ENCODE measurements at places on chromosomes 16 and 17.

DNA sequence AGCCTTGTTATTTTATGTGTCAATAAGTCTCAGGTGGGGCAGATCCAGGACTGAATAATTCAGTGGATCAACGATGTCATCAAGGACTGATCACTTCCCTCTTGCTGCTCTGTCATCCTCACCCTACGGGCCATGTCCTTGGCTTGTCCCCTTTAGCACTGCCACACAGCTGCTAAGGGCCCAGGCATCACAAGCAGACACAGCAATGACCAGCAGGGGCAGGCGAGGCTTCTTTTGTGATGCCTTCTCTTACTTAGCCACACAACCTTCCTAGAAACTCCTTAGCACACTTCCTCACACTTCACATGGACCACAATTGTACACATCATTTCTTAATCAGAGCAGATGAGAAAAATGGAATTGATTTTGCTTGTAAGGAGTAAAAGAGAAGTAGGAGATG lies 356.3 kb upstream of the SOX9 start:
- no peak overlapping the region for H3K27ac ChIP-seq
- DNase-seq: peak; percentile 72
- H3K36me3 ChIP-seq: no peaks in the 10 kb centered on the region
- no peaks in the 10 kb centered on the region for H3K27me3 ChIP-seq
- no peak overlapping the region for H3K4me3 ChIP-seq
- H3K4me1 ChIP-seq: no peaks in the 10 kb centered on the region

- H3K4me3 ChIP-seq: no peak overlapping the region
- peaks cover 14% of the 10 kb centered on the region for H3K4me1 ChIP-seq
- H3K27me3 ChIP-seq: no peaks in the 10 kb centered on the region
- no peak overlapping the region for H3K27ac ChIP-seq
- no peak for DNase-seq
Measured at GRCh38 chr16:46693598-46693997, 4.1 kb downstream of the ORC6 start.

DNA sequence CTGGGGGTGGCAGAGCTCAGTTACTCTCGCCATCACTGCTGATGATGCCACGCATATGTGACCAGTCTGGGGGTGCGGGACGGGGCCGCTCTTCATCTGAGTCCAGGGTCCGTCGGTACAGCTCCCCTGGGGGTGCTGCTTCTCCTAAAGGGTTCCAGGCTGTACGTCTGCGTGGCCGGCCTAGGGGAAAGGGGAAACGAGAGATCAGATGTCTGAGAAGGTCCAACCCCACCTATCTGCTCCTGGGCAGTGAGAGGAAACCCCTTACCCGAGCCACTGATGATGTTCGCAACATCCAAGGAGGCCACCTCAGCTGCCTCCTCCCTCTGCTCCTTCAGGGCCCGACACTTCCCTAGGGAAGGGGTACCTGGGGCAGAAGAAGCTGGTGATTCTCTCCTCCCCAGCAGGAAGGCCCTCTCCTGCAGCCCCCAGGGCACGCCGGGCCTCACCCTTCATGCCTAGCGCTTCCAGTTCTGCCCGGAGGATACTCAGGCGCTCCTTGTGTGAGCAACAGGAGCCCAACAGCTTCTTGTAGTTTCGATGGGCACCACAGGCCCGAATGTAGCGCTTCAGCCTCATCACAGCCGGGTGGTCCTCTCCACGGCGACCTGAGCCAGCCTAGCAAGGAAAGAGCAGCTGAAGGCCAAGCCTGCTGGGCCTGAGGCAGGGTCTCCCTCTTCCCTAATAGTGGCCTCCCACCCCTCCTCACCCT lies 2.1 kb downstream of the HIRIP3 start:
- no peak overlapping the region for H3K4me3 ChIP-seq
- peaks cover 20% of the 10 kb centered on the region for H3K36me3 ChIP-seq
- H3K4me1 ChIP-seq: peaks cover 11% of the 10 kb centered on the region
- H3K27ac ChIP-seq: no peak overlapping the region
- no peak for DNase-seq

DNA sequence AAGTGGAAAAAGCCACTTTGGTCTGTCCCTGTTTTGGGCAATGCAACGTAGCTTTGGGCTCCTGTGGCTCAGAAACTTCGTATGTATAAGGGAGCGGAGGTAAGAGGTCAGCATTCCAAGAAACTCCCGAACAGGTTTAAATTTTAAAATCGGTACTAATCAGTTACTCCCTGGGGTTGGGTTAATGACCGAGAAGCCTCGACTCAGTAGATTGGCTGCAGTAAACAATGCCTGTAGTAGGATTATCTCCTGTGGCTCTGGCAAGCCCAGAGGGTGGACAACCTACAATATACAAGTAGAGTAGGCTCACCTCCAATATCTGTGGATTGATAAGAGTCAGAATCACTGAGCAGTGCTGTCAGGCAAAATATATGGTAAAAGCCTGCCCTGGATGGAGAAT lies 1.6 kb upstream of the GNA13 start:
- peaks cover 59% of the 10 kb centered on the region for H3K4me1 ChIP-seq
- peak overlapping the region; percentile 52 for H3K27ac ChIP-seq
- H3K27me3 ChIP-seq: no peaks in the 10 kb centered on the region
- H3K4me3 ChIP-seq: 0 out of 2 replicates have a peak overlapping the region, but pooled peaks have one; percentile 76
- no peak for DNase-seq

DNA sequence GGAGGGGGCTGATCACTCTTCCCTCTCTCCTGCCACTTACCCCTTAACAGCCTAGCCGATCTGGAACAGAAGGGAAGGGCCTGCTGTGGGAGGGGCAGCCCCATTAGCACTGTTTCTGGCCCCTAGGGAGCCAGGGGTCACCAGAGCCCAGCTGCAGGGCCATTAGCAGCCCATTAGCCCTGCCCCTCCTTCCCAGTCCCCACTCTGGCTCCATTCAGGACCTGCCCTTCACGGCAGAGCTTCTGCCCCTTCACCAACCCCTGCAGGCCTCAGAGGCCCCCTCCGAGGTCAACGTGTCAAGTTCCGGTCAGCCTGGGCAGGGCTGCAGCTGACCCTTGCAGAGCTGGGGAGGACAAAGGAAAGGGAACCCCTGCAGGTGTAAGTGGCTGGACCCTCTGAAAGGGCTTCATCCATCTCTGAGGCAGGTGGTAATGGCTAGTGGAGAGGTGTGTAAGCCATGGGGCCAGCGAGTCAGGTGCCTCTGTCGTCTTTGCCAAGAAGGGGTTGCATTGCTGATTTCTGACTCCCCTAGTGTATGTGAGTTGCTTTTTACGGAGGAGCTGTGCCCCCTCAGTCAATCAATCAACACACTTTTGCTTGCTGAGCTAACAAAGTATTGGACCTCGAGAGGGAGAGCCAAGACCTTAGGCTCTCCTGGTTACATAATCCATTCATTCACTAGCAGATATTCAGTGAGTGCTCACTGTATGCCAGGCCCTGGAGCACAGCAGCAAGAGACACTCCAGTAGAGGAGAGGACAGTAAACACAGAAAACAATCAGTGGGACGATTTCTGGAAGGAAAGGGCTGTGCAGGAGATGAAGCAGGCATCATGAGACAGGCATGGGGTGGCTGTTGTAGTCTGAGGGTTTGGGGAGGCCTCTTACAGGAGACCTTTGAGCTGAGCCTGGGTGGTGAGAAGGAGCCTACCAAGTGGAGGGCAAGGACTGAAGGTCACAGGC lies 18.2 kb upstream of the KCNJ12 start:
- no peak overlapping the region for H3K27ac ChIP-seq
- no peak for DNase-seq
- H3K27me3 ChIP-seq: no peaks in the 10 kb centered on the region
- H3K4me1 ChIP-seq: peaks cover 15% of the 10 kb centered on the region
- H3K36me3 ChIP-seq: no peaks in the 10 kb centered on the region

GRCh38 chr17:75454193-75454592 lies 2.2 kb upstream of the TMEM94 start:
- H3K4me1 ChIP-seq: peaks cover 16% of the 10 kb centered on the region
- no peak overlapping the region for H3K27ac ChIP-seq
- DNase-seq: no peak
- no peaks in the 10 kb centered on the region for H3K36me3 ChIP-seq
- no peaks in the 10 kb centered on the region for H3K27me3 ChIP-seq
- H3K4me3 ChIP-seq: no peak overlapping the region

GRCh38 chr16:23031508-23032098 lies 117.6 kb downstream of the USP31 start:
- H3K27ac ChIP-seq: no peak overlapping the region
- no peak overlapping the region for H3K4me3 ChIP-seq
- peaks cover 8% of the 10 kb centered on the region for H3K36me3 ChIP-seq
- DNase-seq: no peak

GRCh38 chr16:56946767-56947603 lies 14.8 kb upstream of the CETP start:
- H3K27me3 ChIP-seq: no peaks in the 10 kb centered on the region
- peaks cover 20% of the 10 kb centered on the region for H3K36me3 ChIP-seq
- H3K27ac ChIP-seq: peak overlapping the region; percentile 77
- no peak for DNase-seq

- H3K4me1 ChIP-seq: peaks cover 47% of the 10 kb centered on the region
- peaks cover 10% of the 10 kb centered on the region for H3K36me3 ChIP-seq
- H3K27ac ChIP-seq: no peak overlapping the region
Measured at GRCh38 chr17:40015998-40016985, 1.1 kb downstream of the CSF3 start.

GRCh38 chr16:53458635-53459034 lies 24.4 kb downstream of the RBL2 start:
- H3K27ac ChIP-seq: peak overlapping the region; percentile 1
- DNase-seq: no peak
- H3K4me1 ChIP-seq: no peaks in the 10 kb centered on the region

DNA sequence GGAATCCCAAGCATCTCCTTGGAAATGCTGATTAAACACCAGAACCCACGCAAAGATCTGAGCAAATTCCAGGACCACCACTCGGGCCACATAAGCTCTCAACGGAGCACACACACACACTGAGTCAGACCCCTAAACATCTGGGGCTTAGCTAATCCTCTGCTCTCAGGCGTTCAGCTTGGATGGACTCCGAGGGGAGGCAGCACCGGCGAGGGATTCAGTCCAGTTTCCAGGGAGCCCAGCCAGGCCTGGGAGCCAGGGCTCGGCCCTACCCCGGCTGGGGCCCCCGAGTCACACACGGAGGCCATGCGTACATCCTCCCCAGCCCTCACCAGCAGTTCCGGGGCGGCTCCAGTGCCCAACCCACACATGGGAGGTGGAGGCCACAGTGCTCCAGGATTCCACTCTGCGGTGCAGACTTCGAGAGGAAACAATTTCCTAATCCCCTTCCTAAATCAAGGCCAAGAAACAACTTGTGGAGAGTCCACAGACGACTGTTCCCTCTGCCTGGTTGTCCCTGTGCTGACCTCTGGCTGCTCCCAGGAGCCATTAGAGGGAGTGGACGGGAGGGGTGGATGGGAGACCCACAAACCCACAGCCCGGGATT lies 70.5 kb downstream of the GAS7 start:
- no peak overlapping the region for H3K4me3 ChIP-seq
- H3K4me1 ChIP-seq: peaks cover 24% of the 10 kb centered on the region
- H3K36me3 ChIP-seq: no peaks in the 10 kb centered on the region
- DNase-seq: no peak

GRCh38 chr16:58211245-58211644 lies 13.3 kb upstream of the CSNK2A2 start:
- peaks cover 5% of the 10 kb centered on the region for H3K4me1 ChIP-seq
- H3K36me3 ChIP-seq: no peaks in the 10 kb centered on the region
- H3K4me3 ChIP-seq: no peak overlapping the region

DNA sequence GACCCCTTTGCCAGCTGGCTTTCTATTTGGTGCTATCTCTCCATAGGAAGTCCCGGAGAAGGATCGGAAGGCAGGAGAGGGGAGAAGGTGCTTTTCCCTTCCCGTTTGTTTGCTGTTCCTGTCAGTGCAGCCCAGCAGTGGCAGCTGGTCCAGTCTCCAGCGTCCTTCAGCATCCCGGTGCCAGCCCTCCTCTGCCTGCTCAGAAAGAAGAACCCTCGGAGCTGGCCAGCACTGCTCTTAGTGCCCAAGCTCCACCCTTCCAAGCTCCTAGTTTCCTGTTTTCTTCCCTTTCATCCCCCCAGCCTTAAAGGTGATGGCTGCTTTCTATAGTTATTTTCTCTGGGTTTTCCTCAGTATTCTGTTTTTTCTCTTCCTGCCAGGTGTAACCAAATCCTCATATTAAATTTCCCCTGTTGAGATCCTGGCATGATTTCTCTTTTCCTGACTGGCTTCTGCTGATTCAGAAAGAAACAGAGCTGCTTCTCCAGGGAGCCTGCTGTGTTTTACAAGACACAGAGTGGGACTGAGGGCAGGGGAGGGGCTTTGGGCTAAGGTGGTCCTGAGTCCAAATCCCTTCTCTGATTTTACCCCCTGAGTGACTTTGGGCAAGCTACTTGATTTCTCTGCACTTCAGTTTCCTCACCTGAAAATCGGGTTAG lies 186.8 kb downstream of the COPRS start:
- no peak overlapping the region for H3K27ac ChIP-seq
- H3K27me3 ChIP-seq: peaks cover 16% of the 10 kb centered on the region
- H3K36me3 ChIP-seq: peaks cover 10% of the 10 kb centered on the region
- DNase-seq: no peak
- H3K4me1 ChIP-seq: no peaks in the 10 kb centered on the region

GRCh38 chr17:41738077-41738800 lies 3.8 kb upstream of the HAP1 start:
- H3K27ac ChIP-seq: peak overlapping the region; percentile 82
- H3K4me3 ChIP-seq: no peak overlapping the region
- peak; percentile 91 for DNase-seq
- no peaks in the 10 kb centered on the region for H3K36me3 ChIP-seq
- H3K4me1 ChIP-seq: peaks cover 22% of the 10 kb centered on the region

DNA sequence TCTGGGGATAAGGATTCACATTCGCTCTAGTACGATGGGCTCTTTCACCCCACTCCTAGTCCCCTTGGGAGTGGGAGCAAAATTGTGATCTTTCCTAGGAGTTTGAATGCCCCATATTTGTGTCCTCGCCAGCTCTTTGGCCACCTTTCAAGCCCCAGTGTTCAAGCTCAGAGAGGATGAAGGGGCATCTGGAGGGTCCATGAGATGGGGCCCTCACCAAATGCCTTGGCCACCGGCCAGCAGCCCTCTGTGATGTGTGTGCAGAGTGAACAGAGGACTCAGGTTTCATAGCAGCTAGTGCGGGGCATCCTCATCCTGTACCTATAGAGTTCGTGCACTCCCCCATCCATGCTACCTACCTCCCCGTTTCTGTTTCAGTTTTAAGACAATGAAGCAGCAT lies 140.6 kb downstream of the RAB11FIP4 start:
- peaks cover 3% of the 10 kb centered on the region for H3K4me1 ChIP-seq
- H3K36me3 ChIP-seq: peaks cover 14% of the 10 kb centered on the region
- DNase-seq: no peak
- no peak overlapping the region for H3K27ac ChIP-seq
- no peaks in the 10 kb centered on the region for H3K27me3 ChIP-seq

GRCh38 chr17:57604771-57605674 lies 140.1 kb downstream of the CCDC182 start:
- H3K27me3 ChIP-seq: no peaks in the 10 kb centered on the region
- H3K36me3 ChIP-seq: no peaks in the 10 kb centered on the region
- H3K4me3 ChIP-seq: no peak overlapping the region
